ENCODE measurements at places on chromosomes 2 and 18.

- DNase-seq = no peak
Measured at GRCh38 chr18:71336576-71337210, 1047.8 kb downstream of the SOCS6 start.

- DNase-seq = no peak
Measured at GRCh38 chr2:53460347-53460746, 307.3 kb upstream of the CHAC2 start.

GRCh38 chr2:172087780-172088244, 2.5 kb downstream of the DLX1 start:
- no peak for DNase-seq

DNA sequence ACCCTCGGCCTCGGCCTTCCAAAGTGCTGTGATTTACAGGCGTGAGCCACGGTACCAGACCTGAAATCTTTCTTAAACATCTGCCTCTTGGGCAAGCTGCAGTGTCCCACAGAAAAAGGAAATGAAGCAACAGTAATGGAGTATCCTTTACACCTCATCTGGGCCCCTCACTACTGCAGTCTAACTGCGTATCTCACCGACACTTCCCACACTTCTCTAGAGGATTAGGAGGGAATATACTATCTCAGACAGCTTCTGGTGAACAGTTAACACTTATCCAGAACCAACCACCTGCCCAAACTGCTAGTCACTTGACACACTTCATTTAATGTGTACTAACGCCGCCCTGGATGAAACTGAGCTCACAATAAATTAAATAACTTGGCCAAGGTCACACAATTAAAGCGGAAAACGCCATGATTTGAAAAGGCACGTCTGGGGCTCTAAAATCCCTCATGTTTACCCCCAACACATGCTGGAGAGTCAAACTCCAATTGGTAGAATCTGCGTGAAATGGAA, 993 bp downstream of the COX7A2L start:
- DNase-seq = no peak

DNA sequence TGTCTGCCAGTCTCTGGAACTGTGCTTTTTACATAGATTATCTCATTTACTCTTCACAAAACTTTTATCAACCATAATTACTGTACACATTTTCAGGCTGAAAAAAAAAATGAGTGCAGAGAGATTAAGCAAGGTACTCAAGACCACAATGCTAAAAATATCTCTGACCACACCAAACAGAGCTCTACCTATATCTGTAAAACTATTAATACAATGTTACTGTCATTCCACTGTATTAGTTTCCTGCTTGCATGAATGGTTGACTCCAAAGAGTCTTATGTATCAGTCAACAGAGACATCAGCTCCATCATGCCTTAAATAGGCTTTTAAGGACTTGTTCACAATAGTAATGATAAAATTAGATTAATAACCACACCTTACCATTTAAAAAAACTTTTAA, 134.7 kb upstream of the CCDC150 start:
- DNase-seq = no peak

DNA sequence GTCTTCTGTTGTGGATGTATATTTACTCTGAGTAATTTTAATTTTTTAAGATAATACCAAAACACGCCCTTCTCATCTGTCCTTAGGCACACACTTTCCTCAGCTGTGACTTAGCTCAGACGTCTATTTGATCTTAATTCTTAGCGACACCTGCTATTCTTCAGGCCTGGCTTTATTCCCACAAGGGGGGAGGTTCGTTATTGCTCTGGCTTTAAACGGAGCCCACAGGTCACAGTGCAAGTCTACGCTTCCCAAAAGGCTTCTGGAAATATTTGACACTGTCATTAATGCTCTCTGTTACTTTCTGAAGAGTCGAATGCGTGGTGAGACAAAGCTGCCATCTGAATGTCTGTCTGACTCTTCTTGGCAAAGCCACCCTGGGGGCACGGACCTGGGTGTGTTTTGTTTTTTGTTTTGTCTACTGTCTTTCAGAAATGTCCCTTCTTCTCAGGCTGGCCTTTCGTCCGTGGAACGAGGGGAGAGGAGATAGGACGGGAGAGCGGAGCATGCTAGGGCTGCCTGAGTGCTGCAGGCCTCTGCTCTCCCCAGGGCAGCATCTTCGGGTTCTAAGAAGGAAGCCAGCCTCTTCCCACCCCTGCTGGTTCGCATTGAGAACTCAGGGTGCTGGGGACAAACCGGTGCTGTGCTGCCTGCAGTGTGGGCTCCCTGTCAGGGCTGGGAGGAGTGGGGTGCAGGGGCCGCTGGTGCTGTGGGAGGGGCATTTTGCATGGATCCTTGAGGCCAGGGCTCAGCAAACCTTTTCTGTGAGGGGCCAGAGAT, 61.9 kb downstream of the ASAP2 start:
- DNase-seq = no peak

- DNase-seq = no peak
Measured at GRCh38 chr2:190794790-190795189, 85.8 kb upstream of the GLS start.

- no peak for DNase-seq
Measured at GRCh38 chr2:77348821-77349220, 173.4 kb downstream of the LRRTM4 start.

DNA sequence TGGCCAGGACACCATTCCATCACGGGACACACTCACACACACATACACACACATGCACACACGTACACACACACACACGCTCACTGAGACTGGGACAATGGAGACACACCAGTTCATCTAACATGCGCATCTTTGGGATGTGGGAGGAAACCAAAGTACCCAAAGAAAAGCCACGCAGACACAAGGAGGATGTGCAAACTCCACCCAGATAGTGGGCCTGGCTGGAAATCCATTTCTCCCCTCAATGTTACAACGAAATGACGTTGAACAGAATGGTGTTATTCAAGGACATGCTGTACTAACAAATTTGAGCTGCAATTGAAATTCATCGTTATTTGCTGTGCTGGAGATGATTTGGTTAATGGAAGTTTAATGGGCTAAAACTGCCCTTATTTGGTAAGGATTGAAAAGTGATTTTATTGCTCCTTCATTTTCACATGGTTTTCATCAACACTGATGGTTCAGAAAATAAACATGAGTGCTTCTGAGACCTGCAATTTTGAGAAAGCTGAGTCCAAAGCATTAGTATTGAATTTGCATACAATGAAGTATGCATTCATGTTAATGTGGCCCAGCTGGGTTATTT, 110.0 kb downstream of the KCNE4 start:
- no peak for DNase-seq

GRCh38 chr2:64213532-64214275, 69.5 kb upstream of the PELI1 start:
- no peak for DNase-seq

DNA sequence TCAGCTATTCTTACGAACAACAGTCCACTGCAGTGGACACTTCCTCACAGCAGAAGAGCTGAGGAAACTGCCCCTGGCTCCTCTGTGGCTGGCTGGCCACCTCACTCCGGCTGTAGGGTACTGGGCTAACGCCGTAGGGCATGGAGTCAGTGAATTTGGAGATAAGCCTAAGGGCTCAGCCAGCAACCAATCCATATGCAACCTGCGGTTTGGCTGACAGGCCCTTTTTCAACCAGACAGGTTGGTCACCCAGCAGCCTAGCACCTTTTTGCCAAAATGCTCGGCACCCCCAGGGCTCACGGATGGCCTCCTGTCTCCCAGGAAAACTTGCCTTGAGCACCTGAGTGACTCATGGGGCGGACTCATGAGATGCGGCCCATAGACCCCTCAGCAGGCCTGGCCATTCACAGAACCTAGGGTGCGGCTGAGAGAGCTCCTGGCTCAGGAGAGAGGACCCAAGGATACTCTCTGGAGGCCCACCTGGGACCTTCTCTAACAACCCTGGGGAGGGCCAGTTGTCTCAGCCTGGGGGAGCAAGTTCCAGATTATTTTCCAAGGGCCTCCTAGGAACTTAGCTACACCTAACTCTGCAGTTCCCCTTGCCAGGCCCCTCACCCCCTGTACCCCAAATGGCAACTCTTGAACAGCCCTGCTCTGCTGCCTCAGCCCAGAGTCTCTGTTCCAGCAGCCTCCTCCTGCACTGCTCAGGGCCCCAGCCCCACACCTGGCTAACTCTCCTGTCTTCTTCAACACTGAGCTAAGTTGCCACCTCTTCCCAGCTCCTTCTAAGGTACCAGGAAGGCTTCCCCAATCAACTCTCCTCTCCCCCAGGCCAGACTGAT, 252.1 kb downstream of the CYP26B1 start:
- DNase-seq = no peak

DNA sequence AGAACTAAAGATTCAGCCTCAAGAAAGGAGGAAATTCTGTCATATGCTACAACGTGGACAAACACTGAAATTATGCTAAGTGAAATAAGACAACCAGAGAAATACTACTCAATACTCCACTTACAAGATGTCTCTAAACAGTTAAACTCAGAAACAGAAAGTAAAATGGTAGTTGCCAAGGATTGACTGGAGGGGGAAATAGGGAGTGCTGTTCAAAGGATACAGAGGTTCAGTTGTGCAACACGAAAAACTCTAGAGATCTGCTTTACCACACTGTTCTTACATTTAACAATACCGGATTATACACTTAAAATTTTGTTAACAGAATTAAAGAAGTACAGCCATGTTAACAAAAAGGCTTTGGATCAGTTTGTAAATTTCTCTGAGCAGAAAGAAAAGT, 39.8 kb upstream of the C2orf15 start:
- no peak for DNase-seq

DNA sequence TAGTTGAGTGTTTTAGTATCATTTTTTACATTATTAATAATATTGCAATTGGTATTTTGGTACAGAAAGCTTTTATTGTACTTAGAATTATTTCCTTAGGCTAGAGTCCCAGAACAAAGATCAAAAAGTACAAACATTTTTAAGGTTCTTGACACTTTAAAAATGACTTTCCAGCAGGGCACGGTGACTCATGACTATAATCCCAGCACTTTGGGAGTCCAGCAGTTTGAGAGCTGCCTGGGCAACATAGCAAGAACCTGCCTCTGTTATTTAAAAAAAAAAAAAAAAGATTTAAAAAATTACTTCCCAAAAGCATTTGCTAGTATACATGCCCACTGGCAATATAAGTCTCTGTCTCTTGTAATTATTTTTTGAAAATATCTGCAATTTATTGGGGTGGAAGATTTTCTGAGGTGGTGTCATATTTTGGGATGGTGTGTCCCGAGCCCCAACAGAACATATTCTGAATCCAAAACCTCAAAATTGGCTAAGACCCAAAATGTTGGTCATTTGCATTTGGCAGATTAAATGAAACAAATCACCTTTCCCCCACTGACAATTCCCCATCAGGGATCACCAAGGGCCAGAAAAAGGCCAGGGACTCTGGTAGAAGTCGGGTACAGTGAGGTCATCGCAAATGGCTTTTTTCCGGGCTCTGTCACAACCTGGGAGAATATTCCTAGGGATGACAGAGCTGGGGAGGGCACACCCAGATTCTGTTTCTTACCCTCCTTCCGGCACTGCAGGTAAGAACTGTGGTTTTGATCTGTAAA, 42.1 kb downstream of the NIFK start:
- DNase-seq = no peak

DNA sequence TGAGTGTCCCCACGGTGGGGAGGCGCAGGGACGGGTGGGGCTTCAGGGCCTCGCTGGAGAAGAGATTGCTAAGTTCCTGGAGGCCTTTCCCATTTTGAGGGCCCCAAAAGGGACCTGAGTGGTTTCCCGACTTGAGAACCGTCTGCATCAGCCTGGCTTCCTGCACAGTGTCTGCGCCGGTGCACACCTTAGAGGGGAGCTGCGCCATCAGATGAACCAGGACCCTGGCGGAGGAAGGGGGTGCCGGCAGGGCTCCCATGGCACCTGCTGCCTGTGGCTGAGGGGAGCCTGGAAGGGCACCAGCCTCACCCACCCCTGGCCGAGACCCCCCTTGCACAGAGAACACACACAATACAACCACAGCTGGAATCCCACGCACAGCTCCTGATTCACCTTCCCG, 465.1 kb upstream of the MYT1L start:
- DNase-seq = no peak

DNA sequence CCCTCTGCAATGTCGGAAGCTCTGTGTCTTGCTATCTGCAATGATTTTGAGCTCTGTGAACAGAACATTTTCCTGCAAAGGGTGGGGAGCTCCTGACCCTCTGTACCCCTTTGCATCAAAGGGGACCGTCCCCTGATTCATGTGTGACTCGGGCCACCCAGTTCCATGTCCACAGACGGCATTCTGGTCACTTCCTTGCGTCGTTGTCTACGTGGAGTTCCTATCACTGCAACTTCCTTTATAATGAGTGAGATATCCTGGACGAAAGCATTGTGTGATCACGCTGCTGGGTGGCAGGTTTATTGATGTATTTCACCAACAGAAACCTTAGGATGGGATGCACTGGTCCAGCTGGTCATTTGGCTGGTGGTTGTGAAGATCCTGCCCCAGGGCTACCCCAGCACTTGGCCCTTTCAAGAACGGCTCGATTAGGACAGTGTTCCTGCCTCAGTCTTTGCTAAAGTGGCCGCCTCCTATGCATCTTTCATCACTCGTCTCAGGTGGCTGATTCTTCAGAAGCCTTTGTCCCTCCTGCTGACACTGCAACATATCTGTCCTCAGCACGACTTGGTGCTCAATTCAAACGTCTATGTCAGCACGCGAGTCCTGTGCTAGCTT, 202.7 kb downstream of the ACKR3 start:
- DNase-seq = no peak

- DNase-seq = no peak
Measured at GRCh38 chr18:34787931-34788532, 77.9 kb downstream of the DTNA start.

GRCh38 chr2:157822993-157823392, 53.1 kb downstream of the ACVR1 start:
- no peak for DNase-seq

- DNase-seq = no peak
Measured at GRCh38 chr2:156435396-156435717, 822 bp upstream of the GPD2 start.

GRCh38 chr2:197281421-197281820, 29.2 kb downstream of the ANKRD44 start:
- no peak for DNase-seq
